ENCODE measurements at places on chromosomes 6 and 20.

GRCh38 chr6:83193747-83194566 lies 800 bp downstream of the RWDD2A start:
- no peak for DNase-seq

DNA sequence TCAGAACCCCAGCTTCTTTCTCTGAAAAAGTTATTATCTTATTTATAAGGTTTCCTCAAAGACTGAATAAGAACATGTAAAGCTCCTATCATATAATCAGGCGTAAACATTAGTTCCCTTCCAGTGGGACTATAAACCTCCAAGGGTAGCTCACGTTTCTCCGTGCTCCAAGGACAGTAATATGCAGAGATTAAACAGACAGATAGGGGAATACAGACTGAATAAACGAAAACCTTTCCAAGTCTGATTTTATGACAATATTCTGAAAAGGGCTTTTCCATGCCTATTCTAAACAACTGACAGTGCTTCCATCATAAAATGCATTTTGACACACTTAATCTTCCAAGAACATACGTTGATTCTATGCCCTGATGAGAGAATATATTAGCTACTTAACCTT lies 22.8 kb downstream of the BACH2 start:
- DNase-seq, result no peak

GRCh38 chr6:152117156-152118133 lies 310.0 kb downstream of the ESR1 start:
- no peak for DNase-seq

GRCh38 chr6:157239671-157240058 lies 83.7 kb downstream of the TMEM242 start:
- no peak for DNase-seq

GRCh38 chr6:125571207-125571755 lies 178.2 kb upstream of the HEY2 start:
- DNase-seq, result no peak

- DNase-seq, result no peak
Measured at GRCh38 chr20:8361006-8361652, 229.1 kb downstream of the PLCB1 start.

All from SK-N-MC (cell line).